Forelimb muscle (tissue), 1 donor: ENCODE measurements at places on chromosomes 6 and 20. TPM values are rescaled to one million over a fixed set of nuclear protein-coding genes. Genes with fewer than 3 reads are reported as not detected.

Gene LST1
- 7.4 TPM for polyA plus RNA-seq

Gene MYB
- 0.77 TPM for polyA plus RNA-seq

- no peak for DNase-seq
Observed at GRCh38 chr6:54856129-54856528, 9.6 kb downstream of the FAM83B start.

- DNase-seq = no peak
Observed at GRCh38 chr6:112307707-112308106, 39.4 kb upstream of the RFPL4B start.

DNA sequence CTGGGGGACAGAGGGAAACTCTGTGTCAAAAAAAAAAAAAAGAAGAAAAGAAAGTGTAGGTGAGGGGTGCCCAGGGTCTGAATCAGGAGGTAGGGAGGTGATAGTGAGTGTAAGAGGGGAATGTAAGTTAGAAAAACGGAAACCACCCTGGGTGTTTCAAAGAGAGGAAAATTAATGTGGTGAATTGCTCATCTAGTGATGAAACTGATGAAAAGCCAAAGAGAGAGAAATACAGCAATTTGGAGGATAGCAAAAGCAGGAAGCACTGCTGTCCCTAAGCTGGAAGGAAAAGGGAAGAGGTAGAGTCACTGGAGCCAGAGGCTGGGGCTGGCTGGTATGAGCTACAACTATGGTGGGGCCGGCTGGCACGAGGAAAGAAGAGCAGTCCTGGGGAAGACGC, 85.0 kb upstream of the CEP85L start:
- DNase-seq = no peak

GRCh38 chr20:19071446-19071725, 141.1 kb upstream of the SLC24A3 start:
- no peak for DNase-seq

GRCh38 chr6:154479351-154479769, 31.1 kb downstream of the CNKSR3 start:
- no peak for DNase-seq
